ENCODE measurements at places on chromosomes 2 and 18.
A peak's percentile ranks its signal among the peaks of the same experiment; 100 is the strongest.

- no peak for DNase-seq
Observed at GRCh38 chr2:8656160-8656641, 25.7 kb upstream of the ID2 start.

DNA sequence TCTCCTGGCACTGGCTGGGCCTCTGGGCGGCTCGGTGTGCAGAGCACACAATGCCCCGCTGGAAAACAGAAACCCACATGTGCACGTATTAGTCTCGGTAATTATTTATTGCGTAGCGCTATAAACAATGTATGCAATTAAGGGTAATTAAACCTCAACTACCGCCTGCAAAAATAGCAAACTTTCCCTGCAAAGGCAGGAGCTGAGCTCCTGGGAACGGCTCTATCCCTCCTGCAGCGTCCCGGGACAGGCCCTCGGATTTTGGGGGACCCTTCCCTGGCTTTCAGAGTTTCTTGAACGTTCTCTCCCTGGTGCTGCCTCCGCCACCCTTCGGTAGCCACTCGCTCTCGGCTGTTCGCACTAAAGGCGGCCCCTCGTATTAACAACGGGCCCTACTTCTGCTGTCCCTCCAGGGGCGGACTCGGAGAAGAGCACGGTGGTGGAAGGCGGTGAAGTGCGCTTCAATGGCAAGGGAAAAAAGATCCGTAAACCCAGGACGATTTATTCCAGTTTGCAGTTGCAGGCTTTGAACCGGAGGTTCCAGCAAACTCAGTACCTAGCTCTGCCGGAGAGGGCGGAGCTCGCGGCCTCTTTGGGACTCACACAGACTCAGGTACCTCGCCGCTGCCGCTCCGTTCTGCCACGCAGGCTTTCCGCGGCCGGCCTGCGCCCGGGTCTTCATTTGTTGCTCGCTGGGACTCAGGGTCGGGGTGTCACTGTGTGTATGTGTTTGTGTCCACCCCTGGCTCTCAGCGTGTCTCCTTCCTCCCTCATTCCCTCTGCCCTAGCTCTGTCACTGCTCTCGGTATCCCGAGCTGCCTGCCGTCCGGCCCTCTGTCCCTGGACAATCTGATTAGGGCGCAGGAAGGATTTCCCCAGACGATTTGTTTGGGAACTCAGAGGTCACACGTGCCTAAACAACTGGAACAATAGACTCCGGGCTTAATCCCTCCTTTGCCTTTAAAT is 1.2 kb downstream of the DLX1 start:
- peak; percentile 78 for DNase-seq

GRCh38 chr2:225764346-225764745 is 364.8 kb downstream of the NYAP2 start:
- DNase-seq, result no peak

- no peak for DNase-seq
Observed at GRCh38 chr2:727071-727470, 49.9 kb upstream of the TMEM18 start.

GRCh38 chr18:3281456-3282400 is 19.8 kb downstream of the MYL12B start:
- DNase-seq, result peak; percentile 95

- DNase-seq, result peak; percentile 84
Observed at GRCh38 chr2:190679813-190680591, 31.1 kb downstream of the NAB1 start.

GRCh38 chr2:27306573-27307286 is 1.5 kb downstream of the UCN start:
- peak; percentile 57 for DNase-seq

- no peak for DNase-seq
Observed at GRCh38 chr2:135281379-135281778, 229.3 kb downstream of the RAB3GAP1 start.

DNA sequence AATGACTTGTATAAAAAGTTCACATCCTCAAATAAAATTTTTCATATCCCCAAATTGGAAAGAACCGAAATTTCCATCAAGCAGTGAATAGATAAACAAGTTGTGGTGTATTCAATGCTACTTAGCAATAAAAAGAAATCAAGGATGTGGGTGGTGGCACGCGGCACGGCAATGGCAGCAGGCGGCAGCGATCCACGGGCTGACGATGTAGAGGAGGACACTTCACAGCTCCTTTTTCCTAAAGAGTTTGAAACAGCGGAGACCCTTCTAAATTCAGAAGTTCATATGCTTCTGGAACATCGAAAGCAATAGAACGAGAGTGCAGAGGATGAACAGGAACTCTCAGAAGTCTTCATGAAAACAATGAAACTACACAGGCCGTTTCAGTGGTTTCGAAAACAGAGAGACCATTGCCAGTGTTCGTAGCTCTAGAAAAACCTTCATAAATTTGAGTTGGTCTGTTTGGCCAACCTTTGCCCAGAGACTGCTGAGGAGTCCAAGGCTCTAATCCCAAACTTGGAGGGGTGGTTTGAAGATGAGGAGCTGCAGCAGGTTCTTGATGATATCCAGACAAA is 9.8 kb upstream of the IL36A start:
- no peak for DNase-seq

GRCh38 chr2:49053156-49053555 is 101.2 kb downstream of the FSHR start:
- DNase-seq, result no peak

GRCh38 chr18:64620971-64621560 is 472.2 kb upstream of the LINC00305 start:
- DNase-seq, result no peak
